Stimulated activated CD8-positive, alpha-beta memory T cell treated with anti-CD3 and anti-CD28 coated beads, Interleukin-7, amount 100 ng/mL, for 1 hour (primary cell): ENCODE measurements at places on chromosomes 16 and 17.

GRCh38 chr17:22266231-22266630 lies 573.9 kb downstream of the KCNJ18 start:
- no peak for DNase-seq

- no peak for DNase-seq
Measured at GRCh38 chr16:50506543-50506937, 41.7 kb upstream of the NKD1 start.

- DNase-seq: no peak
Measured at GRCh38 chr17:76219670-76220383, 20.5 kb downstream of the RNF157 start.

DNA sequence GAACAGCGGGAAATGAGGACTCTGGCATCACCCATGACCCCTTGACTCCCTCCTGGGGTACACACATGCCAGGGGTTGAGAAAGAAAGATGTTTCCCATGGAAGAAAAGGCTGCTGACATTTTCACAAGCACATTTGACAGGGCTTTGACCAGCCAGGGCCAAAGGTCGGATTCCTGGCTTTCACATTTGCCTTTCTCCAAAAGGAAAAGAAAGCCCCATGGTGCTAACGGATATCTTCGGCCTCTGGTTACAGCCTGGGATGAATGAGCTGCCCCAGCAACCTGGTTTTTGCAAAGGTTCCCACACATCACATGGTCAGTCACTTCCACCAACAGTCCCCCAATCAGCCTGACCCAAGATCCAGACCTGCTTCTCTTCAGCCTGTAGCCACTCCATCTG lies 478.2 kb upstream of the CDH11 start:
- DNase-seq: no peak

DNA sequence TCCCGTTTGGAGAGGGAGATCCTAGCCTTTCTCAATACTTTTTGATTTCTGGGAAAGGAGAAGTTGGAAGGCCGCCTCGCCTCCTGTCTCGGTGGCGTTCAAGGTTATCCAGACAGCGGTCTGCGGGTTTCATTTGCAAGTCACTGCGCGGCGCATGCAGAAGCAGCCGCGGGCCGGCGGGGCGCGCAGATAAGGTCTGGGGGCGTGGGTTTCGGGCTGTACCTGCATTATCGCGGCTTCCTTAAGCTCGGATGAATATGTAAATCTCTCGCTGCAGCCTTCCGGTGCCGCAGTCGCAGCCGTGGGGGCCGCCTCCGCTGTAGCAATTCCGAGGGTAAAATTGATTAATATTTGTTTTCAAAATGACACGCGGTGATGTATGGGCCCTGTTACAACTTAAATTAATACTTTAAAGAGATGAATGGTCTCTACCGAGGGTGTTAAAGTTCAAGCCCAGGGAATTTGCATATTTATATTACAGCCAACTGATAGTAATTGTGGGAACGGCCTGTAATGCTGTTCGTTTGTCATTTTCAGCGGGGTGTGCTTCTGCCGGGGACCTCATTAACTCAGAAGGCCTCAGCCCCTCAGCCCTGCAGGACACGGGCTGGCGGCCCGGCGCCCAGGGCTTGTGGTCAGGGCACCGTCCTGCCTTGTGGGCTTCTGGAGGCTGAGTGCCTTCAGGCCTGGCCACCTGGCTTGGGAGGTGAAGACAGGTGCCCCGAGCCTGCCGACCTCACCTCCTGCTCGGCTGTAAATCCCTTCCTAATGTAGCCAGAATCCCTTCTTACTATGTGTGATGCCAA lies 99.4 kb downstream of the CYLD start:
- DNase-seq: peak; percentile 5

- no peak for DNase-seq
Measured at GRCh38 chr17:61005358-61005757, 327.7 kb downstream of the BCAS3 start.

DNA sequence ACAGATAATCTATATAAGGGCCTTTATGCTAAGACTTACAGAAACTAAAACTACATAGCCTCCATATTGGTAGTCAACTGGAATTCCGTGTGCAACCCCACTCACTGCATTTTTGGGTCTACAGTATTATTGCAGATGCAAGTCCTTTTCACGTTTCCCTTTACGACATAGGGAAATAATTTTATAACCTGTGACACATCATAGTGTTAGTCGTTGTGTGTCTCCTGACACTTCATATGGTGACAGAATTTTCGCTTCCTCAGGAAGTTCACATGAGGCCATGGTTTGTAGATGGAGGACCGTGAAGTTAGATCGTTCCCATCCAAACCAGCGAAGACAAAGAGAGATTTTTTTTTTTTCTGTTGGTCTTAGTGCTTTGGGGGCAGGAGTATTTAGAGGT lies 15.7 kb upstream of the MRC2 start:
- no peak for DNase-seq

DNA sequence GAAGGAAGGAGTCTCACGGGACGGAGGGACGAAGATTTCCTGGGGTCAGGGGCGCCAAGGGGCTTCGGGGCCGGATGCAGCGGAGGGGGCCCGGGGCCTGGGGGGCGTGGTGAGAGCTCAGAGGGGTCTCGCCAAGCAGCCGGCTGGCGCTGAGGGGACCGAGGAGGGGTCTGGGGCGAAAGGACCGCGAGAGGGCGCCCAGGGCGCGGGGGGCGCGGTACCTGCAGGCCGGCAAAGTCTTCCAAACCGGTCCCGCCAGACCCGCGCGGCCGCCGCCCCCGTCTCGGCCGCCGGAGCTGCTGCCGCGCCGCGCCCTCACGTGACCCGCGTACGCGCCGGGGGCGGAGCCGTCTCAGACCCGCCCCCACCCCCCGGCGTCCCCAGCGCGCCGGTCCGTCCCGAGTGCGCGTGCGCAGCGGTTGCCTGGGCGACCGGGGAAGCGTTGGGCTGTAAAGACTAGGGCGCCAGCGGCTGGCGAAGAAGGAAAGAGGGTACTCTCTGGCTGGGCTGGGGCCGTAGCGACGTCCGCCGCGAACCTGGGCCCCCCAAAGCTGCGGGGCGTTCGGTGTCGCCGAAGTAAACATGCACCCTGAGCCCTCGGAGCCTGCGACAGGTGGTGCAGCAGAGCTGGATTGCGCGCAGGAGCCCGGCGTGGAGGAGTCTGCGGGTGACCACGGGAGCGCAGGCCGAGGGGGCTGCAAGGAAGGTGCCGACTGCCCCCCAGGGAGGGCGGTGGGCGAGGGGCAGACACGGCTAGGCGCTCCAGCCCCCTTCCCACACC lies at the start of the genes DNAAF1 and HSDL1:
Gene DNAAF1, plus strand, starts transcription at position 450 of the 781 bp plus-strand sequence. Its CDS starts 133 bp downstream, at position 583.
Gene HSDL1, minus strand, starts transcription at position 319 of the 781 bp plus-strand sequence. CDS start 13,856 bp downstream, outside the sequence.
- DNase-seq: peak; percentile 89

DNA sequence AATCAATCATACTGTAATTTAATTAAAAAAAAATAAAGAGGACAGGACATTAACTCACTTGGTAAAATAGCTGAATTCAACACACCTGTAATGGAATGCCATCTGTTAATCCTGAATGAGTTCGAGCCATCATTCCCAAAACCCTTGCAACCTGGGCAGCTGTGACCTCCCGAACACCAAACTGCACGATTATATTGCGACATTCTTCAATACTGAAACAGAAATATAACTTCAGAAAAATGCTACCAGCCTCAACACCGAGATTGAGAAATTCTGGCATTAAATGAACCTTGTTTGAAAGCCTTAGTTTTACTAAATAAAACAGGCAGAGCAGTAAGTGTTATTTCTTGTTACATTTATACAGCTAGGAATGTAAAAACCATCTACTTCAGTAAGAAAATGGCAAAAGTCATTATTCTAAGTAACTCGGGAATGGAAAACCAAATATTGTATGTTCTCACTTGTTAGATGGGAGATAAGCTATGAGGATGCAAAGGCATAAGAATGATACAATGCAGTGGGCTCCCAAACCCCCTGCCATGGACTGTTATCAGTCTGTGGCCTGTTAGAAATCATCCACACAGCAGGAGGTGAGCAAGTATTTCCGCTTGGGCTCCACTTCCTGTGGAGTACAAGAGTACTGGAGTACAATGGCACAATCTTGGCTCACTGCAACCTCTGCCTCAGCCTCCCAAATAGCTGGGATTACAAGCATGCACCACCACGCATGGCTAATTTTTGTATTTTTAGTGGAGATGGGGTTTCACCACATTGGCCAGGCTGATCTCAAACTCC lies 46.5 kb downstream of the CNOT1 start:
- DNase-seq: no peak

GRCh38 chr17:58702045-58702476 lies 9.7 kb downstream of the RAD51C start:
- DNase-seq: no peak

GRCh38 chr17:49520386-49521087 lies 25.4 kb downstream of the NGFR start:
- DNase-seq: no peak

GRCh38 chr16:28898942-28899341 lies 20.7 kb downstream of the ATP2A1 start:
- no peak for DNase-seq

DNA sequence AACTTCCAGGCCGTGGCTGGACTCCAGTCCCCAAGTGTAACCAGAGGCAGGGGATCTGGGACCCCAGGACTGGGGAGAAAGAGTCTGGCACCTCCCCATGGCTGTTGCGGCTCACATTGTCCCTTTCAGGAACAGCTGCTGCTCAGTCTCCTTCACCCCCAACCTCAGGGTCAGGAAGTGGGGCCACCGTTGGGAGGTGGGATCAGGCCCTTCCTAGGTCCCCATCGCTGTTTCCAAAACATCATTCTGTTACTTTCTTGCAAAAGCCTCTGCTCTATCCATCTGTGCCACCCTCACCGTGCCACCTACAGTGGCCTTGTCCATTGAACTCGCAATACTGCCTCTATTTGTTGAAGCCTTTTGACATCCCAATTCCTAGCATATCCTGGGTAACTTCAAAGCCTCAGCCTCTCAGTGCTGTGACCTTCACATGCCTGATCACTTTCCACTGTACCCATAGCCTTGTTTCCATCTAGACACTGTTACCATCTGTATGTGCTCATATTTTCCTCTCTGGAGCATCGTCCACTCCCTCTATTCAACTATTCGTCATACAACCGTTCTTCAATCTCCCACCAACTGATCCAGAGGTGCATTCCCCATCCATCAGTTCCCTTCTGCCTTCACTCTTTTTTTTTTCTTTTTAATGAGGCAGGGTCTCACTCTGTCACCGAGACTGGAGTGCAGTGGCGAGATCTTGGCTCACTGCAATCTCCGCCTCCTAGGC lies 15.0 kb upstream of the SRCIN1 start:
- no peak for DNase-seq

- no peak for DNase-seq
Measured at GRCh38 chr16:73485880-73486279, 438.0 kb upstream of the ZFHX3 start.

DNA sequence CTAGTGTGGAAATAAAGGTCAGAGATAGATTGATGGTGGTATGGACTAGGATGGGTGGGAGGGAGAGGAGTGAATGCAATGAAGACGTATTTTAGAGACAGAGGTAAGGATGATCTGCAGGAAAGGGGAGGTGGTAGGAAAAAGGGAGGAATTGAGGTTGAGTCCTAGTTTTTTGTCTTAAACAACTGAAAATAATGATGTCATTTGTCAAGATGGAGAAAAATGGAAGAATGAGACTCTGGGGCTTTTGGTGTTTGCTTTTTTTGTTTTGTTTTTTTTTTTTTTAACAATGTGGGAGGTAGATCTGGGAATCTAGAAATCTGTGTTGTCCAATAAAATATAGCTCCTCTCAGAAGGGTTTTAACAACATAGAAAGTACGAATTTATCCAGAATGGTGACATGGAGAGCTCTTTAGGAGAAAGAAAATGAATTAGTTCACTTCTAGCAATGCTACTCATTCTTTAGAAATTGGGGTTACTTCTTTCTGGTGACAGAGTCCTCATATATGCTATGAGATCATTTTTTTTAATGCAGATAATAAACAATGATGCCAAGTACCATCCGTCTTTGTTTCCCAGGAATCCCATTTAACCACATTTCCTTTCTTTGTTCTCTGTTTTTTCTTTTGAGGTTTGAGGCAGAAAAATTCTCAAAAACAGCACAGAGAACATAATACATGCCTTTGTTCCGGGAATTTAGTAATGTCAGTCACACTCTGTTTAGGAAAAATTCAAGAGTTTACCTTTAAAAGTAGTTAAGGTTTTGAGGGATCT lies 225.3 kb upstream of the COX10 start:
- no peak for DNase-seq

DNA sequence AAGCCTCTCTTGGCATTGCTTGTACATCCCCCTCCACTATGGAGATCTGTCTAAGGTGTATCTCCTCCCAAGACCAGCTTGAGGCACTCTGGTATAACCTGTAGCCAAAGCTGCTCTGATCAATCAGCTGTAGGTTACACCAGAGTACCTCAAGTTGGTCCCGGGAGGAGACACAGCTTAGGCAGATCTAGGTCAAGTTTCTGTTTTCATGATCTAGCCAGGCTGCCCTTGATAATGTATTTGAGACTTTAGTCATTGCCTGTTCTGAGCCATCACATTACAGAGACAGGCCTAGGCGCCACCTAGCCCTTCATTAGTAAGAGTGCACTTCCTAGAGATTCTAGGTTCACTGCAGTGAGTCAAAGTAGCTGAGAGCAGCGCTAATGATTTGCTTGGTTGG lies 31.4 kb downstream of the ASGR1 start:
- DNase-seq: no peak

DNA sequence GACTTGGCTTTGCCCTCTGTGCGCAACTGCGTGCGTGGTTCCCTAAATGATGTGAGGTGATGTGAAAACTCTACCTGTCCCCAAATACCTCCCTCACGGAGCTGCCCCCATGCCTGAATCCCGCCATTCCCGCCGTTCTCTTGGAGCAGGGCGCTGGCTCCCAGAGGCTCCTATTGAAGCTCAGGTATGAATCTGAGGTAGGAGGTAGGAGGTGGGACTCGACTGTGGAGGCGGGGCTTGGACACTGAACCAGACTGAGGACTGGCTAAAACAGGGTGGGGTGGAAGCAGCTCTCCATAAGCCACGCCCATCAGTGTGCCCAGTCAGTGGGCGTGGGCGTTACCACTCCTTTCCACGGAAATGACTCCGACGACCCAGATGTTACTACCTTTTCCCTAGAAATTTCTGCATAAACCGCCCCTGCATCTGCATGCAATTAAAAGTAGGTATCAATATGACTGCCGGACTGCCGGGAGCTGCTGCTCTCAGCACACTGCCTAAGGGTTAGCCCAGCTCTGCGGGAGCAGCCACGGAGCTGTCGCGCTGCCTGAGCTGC lies 41.0 kb downstream of the FOXL1 start:
- no peak for DNase-seq

GRCh38 chr17:37829592-37830123 lies 84.8 kb upstream of the HNF1B start:
- no peak for DNase-seq

DNA sequence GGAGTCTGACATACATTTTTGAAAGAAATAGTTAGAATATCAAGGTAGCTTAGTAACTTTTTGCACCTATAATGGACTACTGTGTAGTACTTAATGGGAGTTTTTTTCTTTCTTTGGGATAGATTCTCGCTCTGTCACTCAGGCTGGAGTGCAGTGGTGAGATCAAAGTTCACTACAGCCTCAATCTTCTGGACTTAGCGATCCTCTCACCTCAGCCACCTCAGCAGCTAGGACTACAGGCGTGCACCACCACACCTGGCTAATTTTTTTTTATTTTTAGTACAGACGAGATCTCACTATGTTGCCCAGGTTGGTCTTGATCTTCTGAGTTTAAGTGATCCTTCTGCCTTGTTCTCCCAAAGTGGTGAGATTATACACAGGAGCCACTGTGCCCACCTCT lies 9.5 kb downstream of the TAOK1 start:
- no peak for DNase-seq

GRCh38 chr16:80899809-80900592 lies 95.6 kb upstream of the CDYL2 start:
- DNase-seq: no peak
